Stimulated activated CD8-positive, alpha-beta memory T cell treated with anti-CD3 and anti-CD28 coated beads, Interleukin-4, amount 100 ng/mL, for 4 hours (primary cell): ENCODE measurements at places on chromosomes 1 and 21.

DNA sequence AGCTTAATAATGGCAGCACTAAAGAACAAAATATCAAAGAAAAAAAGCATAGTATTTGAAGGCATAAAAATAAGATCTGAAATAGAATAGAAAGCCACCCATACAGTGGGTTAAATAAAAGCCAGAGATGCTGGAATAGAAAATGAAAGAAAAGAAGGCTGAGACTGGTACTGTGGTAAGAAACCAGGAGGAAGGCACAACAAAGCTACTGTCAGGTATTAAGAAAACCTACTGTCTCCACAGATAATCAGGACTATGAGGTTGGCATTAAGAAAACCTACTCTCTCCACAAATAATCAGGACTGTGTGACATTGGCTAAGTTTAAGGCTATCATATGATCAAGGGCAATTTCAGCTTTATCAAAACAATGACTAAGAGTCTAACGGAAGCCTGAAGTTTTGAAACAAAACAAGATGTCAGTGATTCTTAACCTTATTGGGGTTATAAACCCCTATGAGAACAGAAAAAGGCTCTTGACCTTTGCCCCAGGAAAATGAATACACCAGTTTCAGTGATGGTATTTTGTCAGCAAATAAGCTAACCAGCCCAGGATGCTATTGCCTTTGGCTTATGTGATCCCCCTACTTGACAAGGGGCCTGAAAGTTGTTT lies 24.4 kb downstream of the MCOLN2 start:
- DNase-seq = no peak

- no peak for DNase-seq
Observed at GRCh38 chr1:110328274-110328673, 10.9 kb upstream of the RBM15 start.

GRCh38 chr1:181255270-181255929 lies 166.9 kb downstream of the IER5 start:
- no peak for DNase-seq

DNA sequence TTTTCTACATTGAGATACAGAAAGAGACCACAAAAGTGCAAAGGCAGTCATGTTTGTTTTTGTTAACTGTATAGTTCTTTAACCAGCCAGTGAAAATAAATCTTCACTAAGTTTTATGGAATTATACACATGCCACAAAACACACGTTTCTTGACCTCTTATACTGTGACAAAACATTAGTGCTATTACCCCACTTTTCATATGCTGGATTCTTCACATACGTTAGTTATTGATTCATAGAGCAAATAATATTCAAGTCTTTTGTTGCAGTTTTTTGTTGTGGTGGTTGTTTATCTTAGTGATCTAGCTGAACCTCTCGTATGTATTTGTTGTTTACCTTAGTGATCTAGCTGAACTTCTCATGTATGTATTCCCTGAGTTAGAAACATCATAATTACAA lies 28.0 kb downstream of the LYPLAL1 start:
- no peak for DNase-seq

GRCh38 chr1:111553196-111553595 lies 49.8 kb upstream of the ADORA3 start:
- DNase-seq = no peak

- DNase-seq = no peak
Observed at GRCh38 chr1:200116324-200116723, 88.8 kb downstream of the NR5A2 start.

DNA sequence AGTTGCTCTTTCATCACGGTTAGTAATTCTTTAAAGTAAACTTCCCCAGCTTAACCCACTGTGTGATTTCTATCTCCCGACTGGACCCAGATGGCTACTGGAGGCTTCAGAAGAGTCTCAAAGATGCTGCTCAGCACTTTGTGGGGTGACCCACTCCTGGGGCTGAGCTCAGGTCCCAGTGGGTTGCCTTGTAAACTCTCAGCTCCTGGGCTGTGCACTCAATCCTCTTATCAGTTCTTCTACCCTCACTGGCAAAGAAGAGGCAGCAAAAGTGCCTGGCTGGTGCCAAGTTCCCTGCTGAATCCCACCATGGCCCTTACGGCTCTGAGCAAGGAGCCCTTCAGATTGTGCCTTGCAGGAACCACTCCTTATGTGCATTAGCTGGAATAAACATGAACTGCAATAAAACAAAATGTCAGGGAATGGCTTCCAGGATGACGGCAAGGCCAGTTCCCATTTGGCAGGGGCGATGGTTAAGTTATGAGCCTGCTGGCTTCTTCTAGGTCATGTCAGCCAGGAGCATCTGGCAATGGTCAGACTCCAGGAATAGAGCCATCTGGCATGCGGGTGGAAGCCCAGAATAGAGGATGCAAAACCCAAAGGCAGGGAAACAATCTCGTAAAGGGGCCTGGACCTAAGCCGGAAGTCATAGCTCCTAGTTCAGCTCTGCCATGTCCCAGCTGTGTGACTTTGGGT lies 6.8 kb downstream of the MYOC start:
- DNase-seq = no peak

DNA sequence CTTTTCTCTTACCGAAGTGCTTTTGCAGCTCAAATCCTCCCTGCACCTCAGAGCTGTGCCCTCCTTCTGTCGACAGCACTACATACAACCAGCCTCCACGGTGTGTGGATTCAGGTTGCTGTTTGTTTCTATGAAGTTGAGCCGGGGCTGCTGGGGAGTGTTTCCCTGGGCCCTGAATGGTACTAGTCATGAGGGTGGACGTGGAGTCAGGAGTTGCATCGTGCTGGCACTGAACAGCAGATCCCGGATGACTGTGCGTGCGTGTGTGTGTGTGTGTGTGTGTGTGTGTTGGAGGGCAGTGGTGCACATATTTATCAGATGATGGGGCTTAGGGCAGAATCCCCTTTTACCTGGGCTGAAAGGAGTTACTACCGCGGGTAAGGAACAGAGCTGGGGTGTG lies 47.0 kb downstream of the ACTL8 start:
- DNase-seq = no peak

- DNase-seq = no peak
Observed at GRCh38 chr1:108533351-108534083, 26.4 kb upstream of the EEIG2 start.

- DNase-seq = no peak
Observed at GRCh38 chr1:120178799-120179756, 2.8 kb upstream of the SEC22B start.

GRCh38 chr1:32761253-32761877 lies 55.8 kb downstream of the YARS1 start:
- DNase-seq = no peak

DNA sequence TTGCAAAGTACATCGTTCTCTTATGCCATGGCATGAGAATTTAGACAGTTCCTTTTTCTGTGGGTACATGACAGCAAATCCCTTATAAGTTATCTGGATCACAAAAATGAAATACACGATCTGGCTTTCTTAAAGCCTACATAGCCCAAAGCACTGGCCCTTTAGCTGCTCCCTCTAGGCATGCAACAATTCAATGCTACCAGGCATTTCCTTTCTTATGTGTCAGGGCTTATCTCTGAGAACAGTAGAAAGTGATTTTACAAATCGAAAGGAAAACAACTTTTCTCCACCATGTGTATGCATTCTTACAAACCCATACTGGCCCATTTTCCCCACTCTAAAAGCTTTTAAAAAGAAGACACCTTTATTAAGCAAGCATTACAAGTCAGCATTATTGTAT lies 139.7 kb downstream of the GRIK1 start:
- DNase-seq = no peak

DNA sequence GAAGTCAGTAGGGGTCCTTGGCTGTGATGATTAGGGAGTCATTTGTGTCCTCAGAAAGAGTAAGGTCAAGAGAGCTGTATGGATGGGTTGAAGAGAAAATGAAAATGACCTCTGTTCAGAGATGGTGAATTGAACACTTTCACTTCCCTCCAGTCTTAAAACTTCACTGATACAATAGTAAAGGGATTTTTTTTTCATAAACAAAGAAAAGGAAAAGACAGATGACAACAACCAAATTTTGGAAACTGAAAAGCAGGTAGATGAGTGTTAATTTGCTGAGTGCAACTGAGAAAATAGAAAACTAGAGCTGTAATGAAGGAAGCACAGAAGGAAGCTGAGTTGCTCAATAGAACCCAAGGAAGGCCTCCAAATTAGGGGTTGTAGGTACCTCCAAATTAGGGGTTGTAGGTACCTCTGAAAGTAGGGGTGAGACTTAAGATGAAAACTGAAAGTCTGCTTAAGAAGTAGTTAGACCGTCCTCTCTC lies 14.8 kb upstream of the S1PR1 start:
- DNase-seq = no peak

- no peak for DNase-seq
Observed at GRCh38 chr1:1179983-1180861, 6.5 kb downstream of the TTLL10 start.

DNA sequence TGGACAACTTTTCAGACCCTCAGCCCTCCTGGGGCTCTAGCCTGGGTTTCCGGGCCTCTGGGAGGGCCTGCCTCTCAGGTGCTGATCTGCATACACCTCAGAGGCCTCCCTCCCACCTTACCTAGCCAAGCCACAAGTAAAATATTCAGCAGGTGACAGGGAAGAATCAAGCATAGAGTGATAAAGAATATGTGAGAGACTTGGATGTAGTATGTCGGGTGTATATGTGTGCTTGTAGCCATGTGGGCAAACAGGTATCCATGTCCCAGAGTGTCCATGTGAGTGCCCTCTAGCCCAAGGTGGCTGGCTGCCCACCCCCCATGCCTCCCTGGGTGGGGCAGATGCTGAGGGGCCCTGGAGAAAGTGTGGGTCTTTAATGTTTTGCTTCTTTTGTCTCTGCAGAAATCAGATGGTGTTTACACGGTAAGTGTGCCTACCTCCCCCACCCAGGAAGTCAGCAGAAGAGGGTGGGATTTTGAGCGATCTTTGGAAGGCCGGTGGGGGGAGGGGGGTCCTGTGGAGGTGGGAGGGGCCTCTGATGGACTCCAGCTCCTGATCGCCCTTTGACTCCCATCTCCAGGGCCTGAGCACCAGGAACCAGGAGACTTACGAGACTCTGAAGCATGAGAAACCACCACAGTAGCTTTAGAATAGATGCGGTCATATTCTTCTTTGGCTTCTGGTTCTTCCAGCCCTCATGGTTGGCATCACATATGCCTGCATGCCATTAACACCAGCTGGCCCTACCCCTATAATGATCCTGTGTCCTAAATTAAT lies 3.4 kb downstream of the FCER1G start:
- DNase-seq = no peak

DNA sequence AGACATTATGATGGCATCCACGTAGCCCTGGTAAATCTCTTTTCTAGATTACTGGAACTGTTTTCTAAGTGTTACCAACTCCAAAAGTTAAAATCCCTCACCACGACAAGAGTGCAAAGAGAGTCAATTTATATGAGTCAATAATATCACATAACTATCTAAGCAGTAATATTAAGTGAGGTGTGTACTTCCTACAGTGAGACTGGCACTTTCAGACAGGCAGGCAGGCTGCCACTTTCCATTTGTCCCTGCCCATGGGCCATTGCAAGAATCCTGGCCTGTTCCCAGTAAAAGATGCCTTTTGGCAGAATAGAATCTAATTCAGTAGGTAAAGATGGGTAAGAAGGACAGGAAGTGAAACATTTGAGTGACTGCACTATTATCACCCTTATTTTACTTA lies 355.6 kb downstream of the PTBP2 start:
- DNase-seq = no peak

DNA sequence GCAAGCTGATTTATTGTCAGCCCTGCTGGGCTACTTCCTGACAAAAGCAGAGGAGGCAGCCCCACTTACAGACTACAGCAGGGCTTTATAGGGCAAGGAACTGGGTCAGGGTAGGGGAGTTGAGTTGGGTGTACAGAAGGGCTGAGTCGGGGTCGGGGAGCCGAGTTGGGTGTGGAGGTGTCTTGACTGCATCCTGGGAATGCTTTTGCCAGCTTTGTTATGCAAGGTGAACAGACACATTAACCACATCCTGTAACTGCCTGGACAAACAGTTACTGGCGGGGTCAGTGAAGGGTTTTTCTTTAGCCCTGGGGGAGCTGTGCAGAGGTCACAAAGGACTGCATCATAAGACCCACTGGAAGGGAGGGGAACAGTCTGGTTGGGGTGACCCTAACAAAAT lies 39.1 kb upstream of the GBP5 start:
- DNase-seq = no peak

- DNase-seq = peak; percentile 50
Observed at GRCh38 chr1:111204201-111204982, 3.9 kb upstream of the DENND2D start.

DNA sequence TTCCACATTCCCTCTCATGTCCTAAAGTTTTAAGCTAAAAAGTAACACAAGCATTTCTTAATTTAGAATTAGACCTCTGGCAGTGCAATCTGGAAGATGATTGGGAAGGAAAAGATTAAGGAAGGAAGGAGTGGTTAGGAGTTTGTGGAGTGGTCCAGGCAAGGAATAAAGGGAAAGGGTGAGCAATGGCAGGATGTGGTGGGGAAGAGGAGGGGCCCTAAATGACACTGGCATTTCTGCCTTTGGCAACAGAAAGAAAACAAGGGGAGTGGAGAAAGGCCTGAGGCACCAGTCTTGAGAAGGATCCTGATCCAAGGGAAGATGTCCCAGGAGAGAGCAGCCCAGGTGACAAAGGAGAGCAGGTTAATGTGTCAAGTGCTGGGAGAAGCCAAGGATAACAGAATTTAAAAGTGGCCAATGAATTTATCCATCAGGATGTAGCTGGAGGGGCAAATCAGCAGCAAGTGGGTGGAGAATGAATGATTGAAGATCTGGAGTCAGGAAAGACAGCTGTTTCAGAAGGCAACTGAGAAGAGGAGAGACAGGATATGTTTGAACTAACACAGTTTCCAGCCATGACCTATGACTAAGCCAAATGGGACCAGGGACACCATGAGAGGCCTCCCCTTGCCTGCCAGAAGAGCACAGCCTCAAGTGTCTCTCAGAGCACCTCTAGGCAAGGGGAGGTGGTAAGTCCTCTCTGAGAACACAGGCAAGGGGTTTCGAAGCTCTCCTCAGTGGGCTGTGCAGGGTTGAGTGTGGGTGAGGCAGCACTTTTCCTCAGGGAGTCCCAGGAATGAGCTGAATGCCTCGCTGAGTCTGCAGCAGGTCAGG lies 20.9 kb upstream of the LY9 start:
- no peak for DNase-seq

DNA sequence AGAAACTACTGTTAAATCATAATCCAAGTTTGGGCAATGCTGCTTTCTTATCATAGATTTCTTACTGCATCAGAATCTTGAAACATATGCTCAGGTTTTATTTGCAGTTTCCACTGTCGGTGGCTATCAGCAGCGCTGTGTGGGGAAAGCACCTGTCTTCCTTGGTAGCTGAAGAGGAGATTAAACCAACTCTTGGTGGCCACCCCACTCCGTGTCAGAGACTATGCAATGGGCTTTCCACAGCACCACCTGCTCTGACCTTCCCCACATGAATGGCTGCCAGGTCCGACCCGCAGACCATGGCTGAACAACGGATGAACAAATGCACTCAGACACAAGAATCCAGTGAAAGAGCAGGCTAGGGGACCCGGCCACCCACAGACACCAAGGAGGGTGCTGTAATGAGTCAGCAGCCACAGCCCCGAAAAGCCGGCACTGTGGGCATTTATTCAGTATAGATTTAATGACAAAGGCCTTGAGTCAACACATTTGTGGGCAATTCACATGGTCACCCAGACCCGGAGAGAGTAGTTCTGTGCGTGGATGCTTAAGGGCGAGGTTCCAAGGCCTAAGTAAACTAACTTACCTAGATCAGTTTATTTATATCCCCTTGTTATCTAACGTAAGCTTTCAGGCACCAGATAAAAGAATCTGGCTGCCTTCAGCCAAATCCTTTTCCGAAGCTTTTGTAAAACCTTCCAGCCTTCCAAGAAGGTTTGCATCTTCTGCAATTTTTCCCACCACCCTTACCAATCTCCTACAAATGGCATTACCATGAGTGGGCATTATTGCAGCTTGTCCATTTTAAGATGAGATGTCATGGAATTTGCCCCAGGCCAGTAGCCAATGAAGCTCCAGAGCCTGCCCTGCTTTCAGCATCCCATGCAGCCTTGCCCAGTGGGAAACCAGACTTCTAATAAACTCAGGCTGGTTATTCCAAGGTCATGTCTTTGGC lies 82.7 kb downstream of the HLCS start:
- no peak for DNase-seq
